ENCODE measurements at places on chromosomes 11 and 22.

DNA sequence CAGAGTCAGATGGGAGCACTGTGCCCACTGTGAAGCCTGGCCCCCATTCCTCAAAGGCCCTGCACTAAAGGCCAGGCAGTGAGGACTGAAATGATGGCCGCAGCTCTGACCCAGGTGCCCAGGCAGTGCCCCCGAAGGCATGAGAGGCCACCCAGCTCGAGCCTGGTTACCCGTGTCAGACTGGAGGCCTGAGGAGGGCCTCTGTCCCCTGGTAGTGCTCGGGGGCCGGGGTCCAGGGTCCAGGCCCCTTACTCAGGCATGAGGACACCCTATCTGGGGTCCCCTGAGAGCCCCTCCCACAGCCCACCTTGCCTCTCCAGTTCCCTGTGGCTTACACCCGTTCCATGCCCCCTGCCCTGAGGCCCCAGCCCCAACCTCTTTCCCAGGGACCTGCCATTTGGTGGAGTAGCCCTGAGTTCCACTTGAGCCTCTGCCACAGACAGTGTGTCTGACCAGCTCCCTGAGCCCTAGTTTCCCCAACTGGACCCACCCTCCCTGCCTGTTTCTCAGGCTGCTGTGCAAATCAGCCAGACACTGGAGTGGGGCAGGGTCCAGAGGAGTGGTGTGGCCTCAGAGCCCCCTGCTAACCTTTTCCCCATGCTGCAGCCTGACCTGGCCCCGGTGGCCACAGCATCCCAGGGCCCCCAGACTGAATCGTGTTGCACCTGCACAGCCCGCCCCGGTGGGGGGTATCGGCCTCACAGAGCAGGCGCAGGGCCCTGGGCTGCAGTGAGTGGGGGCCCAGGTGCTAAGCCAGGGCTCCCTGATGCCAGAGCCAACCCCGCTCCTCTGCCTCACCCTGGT lies 10.8 kb upstream of the ANKRD13D start:
- no peak for DNase-seq

- peak; percentile 50 for DNase-seq
These were observed 19.2 kb downstream of the AP2A2 start for GRCh38 chr11:944711-945470.

GRCh38 chr11:84780689-84781293 lies 846.4 kb downstream of the DLG2 start:
- DNase-seq = no peak

DNA sequence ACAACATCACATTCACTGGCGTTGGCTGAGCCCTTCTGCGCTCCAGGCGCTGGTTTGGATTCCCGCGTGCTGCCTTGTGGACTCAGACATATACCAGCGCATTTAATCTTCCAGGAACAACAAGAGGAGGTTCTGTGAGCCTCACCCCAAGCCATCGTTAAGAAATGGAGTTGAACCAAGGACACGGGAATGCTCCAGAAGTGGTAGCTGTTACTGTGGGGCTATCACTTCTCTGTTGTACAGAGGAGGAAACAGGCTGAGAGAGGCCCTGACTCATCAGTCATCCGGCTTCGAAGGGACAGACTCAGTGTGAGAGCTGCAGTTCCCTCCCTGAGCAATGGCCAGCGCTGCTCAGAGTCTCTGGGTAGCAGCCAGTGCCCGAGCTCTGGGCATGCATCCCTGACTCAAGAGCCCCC lies 291.3 kb downstream of the TBC1D22A start:
- no peak for DNase-seq

GRCh38 chr11:96242191-96242847 lies 100.7 kb downstream of the MAML2 start:
- no peak for DNase-seq

DNA sequence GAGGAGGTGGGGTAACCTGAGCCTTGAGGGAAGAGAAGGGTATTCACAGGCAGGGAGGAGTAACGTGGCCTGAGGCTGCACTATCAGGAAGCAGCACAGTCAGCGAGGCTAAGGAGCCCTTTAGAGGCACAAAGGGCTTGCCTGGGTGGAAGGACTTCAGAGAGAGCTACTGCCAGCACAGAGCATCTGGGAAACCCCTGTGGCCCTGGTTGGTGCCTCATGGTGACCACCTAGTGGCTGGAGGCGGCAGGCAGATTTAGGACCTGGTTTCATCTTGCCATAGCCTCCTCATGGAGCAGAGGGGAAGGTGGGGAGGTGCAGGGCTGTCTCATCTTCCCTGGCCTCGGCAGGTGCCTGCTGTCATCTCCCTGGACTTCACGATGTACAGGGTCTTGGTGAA lies 64.5 kb downstream of the MPPED1 start:
- no peak for DNase-seq

DNA sequence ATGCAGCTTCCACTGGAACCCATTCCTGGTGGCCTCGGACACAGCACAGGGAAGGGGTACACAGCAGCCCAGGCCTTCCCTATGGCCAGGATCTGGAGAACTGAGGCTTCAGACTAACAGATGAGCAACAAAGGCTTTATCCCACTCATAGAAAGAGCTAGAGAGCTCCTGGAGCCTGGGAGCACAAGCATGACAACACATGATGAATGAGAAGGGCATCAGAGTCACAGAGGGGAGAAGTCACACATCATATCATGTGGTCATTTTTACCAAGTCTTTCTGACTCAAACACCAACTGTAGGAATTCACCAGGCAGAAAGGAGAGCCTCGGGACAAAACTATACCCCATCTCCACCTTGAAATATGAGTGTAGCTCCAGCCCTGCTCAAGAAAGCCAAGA lies 43.2 kb downstream of the NRXN2 start:
- DNase-seq = no peak

DNA sequence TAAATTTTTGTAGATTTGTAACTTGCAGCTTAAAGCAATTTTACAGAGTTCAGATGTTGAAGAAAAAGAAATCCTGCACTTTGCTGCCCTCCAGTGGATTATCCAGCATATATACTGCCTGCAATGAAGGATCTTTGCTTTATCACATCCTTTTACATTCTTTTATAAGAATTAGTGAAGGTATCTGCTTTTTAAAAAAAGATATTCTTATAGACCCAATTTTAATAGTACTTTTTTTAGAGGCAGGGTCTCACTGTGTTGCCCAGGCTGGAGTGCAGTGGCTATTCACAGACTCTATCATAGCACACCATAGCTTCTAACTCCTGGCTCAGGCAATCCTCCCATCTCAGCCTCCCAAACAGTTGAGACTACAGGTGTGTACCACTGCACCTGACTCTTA lies 60.7 kb downstream of the TTC17 start:
- DNase-seq = no peak

DNA sequence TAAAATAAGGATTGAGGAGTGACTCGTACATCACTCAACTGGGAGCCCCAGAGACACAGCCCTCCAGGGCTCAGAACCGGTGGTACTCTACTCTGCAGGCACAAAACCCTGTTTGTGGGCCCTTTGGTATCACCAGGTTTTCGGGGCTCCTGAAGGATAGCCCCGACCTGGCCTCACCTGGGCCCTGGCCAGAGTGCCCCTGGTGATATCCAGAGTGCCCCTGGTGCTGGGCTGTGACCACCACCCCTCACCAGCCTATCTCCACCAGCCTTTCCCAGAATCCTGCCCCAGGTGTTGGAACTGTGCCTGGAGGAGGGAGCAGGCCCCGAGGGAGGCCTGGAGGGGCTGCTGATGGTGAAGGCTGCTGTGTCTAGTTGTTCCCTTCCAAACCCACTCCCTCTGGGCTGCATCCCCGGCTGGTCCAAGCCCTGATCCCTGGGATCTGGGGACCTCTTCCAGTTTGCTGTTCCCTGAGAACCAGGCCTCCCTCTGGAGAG lies 2.2 kb upstream of the GGT5 start:
- no peak for DNase-seq

DNA sequence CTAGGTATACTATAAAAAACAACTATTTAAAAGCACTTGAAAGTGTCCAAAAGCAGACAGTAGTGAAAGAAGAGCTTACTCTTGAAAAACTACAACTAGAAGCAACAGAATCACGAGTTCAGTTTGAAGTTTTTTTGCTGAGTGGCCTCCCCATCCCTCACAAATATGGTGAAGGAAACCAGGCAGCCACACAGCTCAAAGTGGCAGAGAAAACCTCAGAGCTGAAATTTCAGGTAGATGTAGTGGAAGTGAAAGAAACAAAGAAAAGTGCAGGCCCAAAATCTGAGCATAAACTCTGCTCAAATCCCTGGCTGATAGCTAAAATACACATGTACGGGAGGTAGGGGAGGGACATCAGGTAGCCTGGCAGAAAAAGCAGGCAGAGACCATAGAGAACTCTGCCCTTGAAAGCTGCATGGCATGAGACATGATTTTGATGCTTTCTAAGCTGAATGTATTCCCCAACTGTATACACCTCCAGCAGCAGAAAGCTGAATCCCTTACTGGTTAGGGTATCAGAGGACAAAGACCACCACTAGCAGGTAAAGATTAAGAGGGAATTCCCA lies 12.1 kb downstream of the BTBD10 start:
- no peak for DNase-seq

- no peak for DNase-seq
These were observed at the start of gene PTPRCAP for GRCh38 chr11:67437082-67437808. PTPRCAP (minus strand) TSS chr11:67437682; CDS start chr11:67437619, 63 bp downstream.

GRCh38 chr11:67366961-67367760 lies 6.2 kb downstream of the CLCF1 start:
- no peak for DNase-seq

GRCh38 chr22:17842386-17842785 lies 68.1 kb upstream of the BID start:
- no peak for DNase-seq

GRCh38 chr22:44983878-44984482 lies 25.8 kb downstream of the PHF21B start:
- no peak for DNase-seq

DNA sequence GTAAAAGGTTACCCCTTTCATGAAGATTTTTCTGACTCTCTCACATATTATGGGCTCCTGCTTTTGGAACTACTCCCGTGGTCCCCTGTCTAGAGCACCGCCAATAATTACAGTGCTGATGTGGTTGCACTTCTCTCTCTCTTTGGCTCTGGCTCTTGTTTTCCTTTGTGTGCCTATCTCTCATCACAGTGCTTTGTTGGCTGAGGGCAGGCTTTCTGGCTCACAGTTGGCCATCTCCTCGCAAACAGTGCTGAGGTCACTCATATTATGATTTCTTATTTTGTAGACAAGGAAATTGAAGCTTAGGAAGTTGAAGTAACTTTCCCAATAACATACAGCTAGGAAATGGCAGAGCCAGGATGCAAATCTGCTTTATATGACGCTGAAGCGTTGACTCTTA lies 192.5 kb downstream of the DDX10 start:
- DNase-seq = no peak

GRCh38 chr11:57873196-57873911 lies 111.8 kb downstream of the CTNND1 start:
- no peak for DNase-seq

- no peak for DNase-seq
These were observed 9.4 kb downstream of the VSTM5 start for GRCh38 chr11:93840981-93841380.

- DNase-seq = no peak
These were observed 13.6 kb upstream of the MUC2 start for GRCh38 chr11:1060852-1061616.

All from right kidney (tissue), 9 donors.